ENCODE measurements at places on chromosomes 12 and 14.

- H3K27me3 ChIP-seq, result no peaks in the 10 kb centered on the region
- no peak overlapping the region for H3K4me3 ChIP-seq
- H3K36me3 ChIP-seq, result no peaks in the 10 kb centered on the region
- no peak for DNase-seq
- H3K4me1 ChIP-seq, result no peaks in the 10 kb centered on the region
Measured at GRCh38 chr14:31294746-31295405, 87.3 kb upstream of the HECTD1 start.

DNA sequence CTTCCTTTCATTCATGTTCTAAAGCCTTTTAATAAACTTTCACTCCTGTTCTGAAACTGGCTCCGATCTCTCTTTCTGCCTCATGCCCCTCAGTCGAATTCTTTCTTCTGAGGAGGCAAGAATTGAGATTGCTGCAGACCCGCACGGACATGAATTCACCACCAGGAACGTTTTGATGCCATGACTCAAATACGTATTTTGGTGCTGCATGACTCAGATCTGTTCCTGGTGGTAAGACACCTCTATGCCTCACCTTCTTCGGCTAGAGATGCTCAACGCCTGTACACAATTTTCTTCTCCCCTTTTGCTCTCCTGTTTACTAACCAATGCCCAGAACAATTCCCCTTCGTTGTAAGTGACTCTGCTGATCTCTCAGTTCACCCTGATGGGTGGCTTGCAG lies 52.0 kb upstream of the RIMBP2 start:
- H3K27me3 ChIP-seq, result no peaks in the 10 kb centered on the region
- no peak overlapping the region for H3K4me3 ChIP-seq
- no peak for DNase-seq
- no peaks in the 10 kb centered on the region for H3K36me3 ChIP-seq
- H3K27ac ChIP-seq, result no peak overlapping the region
- H3K4me1 ChIP-seq, result no peaks in the 10 kb centered on the region

- no peaks in the 10 kb centered on the region for H3K27me3 ChIP-seq
- no peaks in the 10 kb centered on the region for H3K4me1 ChIP-seq
- DNase-seq, result no peak
- H3K36me3 ChIP-seq, result no peaks in the 10 kb centered on the region
- H3K27ac ChIP-seq, result no peak overlapping the region
- no peak overlapping the region for H3K4me3 ChIP-seq
Measured at GRCh38 chr12:42992826-42993225, 403.3 kb upstream of the PRICKLE1 start.

DNA sequence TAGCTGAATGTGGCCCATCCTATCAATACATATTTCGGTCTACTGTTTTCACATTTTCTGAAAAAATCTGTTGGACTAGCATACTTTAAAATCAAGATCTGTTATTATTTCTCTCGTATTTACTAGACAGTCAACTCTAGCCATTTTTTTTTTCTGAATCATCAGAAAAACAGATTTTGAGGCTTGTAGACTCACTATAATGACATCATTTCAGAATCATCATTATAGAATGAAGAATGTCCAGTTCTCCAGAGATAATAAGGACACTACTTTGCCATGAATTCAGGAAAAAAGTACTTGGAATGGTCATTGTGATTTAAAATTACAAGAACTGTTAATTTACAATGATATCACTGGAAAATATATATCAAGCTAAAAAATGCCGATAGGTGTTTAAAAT lies 589.8 kb downstream of the KCNH5 start:
- H3K4me1 ChIP-seq, result no peaks in the 10 kb centered on the region
- H3K4me3 ChIP-seq, result no peak overlapping the region
- no peaks in the 10 kb centered on the region for H3K36me3 ChIP-seq
- no peaks in the 10 kb centered on the region for H3K27me3 ChIP-seq
- H3K27ac ChIP-seq, result no peak overlapping the region

GRCh38 chr12:86265329-86265695 lies 9.1 kb upstream of the MGAT4C start:
- peak overlapping the region; percentile 48 for H3K4me3 ChIP-seq
- no peak overlapping the region for H3K27ac ChIP-seq
- no peaks in the 10 kb centered on the region for H3K27me3 ChIP-seq
- H3K36me3 ChIP-seq, result no peaks in the 10 kb centered on the region

- H3K27me3 ChIP-seq, result no peaks in the 10 kb centered on the region
- no peak for DNase-seq
- no peaks in the 10 kb centered on the region for H3K36me3 ChIP-seq
- H3K27ac ChIP-seq, result no peak overlapping the region
- H3K4me1 ChIP-seq, result no peaks in the 10 kb centered on the region
- no peak overlapping the region for H3K4me3 ChIP-seq
Measured at GRCh38 chr12:65517656-65518210, 239.2 kb downstream of the MSRB3 start.

DNA sequence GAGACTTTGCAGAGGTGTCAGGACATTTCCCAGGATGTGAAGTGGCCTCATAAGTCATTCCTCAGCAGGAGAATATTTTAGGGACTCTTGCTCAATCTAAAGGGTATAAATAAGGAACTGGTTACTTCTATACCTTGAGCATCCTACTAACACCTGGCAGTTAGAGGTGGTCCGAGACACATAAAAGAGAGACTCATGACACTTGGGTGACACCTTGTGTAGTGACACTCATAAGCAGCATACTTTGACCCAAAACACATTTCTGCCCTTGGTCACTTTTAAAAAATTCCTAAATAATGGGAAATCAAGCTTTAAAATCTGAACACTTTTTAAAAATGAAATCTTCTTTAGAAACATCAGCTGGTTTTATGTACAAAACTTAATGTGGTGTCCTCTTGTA lies 118.4 kb downstream of the KCNMB4 start:
- no peak for DNase-seq
- H3K4me1 ChIP-seq, result no peaks in the 10 kb centered on the region
- H3K36me3 ChIP-seq, result no peaks in the 10 kb centered on the region
- no peaks in the 10 kb centered on the region for H3K27me3 ChIP-seq
- H3K27ac ChIP-seq, result no peak overlapping the region

- H3K4me3 ChIP-seq, result no peak overlapping the region
- DNase-seq, result no peak
- H3K27me3 ChIP-seq, result no peaks in the 10 kb centered on the region
- H3K36me3 ChIP-seq, result no peaks in the 10 kb centered on the region
- no peak overlapping the region for H3K27ac ChIP-seq
- no peaks in the 10 kb centered on the region for H3K4me1 ChIP-seq
Measured at GRCh38 chr12:4074129-4074528, 199.4 kb upstream of the CCND2 start.

GRCh38 chr14:42459171-42459685 lies 852.6 kb downstream of the LRFN5 start:
- DNase-seq, result no peak
- H3K27ac ChIP-seq, result no peak overlapping the region
- no peaks in the 10 kb centered on the region for H3K27me3 ChIP-seq
- H3K4me1 ChIP-seq, result no peaks in the 10 kb centered on the region

- no peak for DNase-seq
- H3K4me3 ChIP-seq, result no peak overlapping the region
- no peaks in the 10 kb centered on the region for H3K27me3 ChIP-seq
- no peaks in the 10 kb centered on the region for H3K36me3 ChIP-seq
- H3K27ac ChIP-seq, result no peak overlapping the region
Measured at GRCh38 chr12:70577283-70577634, 60.0 kb downstream of the PTPRB start.

- no peak overlapping the region for H3K4me3 ChIP-seq
- H3K36me3 ChIP-seq, result no peaks in the 10 kb centered on the region
- peaks cover 2% of the 10 kb centered on the region for H3K4me1 ChIP-seq
- no peak overlapping the region for H3K27ac ChIP-seq
- H3K27me3 ChIP-seq, result no peaks in the 10 kb centered on the region
Measured at GRCh38 chr14:64688811-64689281, 15.4 kb upstream of the PLEKHG3 start.
